Gastroesophageal sphincter (tissue), 4 donors: ENCODE measurements at places on chromosomes 2 and 18.

DNA sequence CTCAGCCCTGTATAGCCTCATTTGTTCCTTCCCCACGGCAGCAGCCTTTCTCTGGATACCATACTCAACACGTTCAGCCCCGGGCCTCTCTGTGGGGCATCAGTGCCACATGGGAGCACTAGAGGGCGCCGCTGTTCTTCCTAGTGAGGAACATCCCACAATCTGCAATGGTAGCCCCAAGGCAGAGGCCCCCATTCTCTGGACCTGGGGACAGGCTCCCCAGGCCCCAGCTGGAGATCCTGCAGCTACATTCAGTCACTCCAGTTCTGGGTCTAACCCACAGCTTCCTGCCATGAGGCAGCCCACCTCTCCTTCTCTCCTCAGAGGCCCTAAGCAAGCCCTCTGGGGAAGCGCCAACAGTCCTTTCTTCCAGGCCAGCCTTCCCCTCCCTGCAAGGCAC, 14.2 kb upstream of the SFXN5 start:
- no peak overlapping the region for H3K4me3 ChIP-seq
- peaks cover 10% of the 10 kb centered on the region for H3K4me1 ChIP-seq
- H3K27ac ChIP-seq = no peak overlapping the region
- no peaks in the 10 kb centered on the region for H3K27me3 ChIP-seq

DNA sequence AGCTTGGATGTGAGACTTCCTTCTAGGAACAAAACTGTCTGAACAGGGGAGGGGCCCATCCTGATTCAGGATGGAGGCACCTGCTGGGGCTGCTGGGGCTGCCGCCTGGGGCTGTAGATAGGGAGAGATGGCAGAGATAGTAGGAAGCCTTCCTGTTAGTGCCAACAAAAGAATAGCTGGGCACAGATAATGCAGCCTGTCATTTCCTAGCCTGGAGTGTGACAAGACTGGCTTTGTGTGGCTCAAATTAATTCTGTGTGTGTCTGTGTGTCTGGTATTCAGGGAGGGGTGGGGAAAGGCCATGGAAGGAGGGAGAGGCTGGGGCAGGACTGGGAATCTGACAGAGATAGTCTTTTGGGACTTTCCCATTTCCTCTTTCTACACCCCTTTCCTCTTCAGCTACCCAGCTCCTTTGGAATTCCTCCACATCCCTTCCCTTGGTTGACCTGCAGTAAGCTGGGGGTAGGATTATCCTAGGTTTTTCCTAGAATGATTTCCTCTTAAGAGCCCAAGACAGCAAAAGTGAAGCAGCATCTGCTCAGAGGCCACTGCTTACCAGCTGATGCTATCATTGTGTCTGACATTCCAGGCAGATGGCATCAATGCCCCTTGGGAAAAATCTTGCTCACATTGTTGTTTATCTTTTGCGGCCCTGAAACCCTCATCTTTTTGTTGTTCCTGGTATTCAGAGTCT, 144.9 kb upstream of the LHCGR start:
- H3K27me3 ChIP-seq = no peaks in the 10 kb centered on the region
- H3K4me3 ChIP-seq = no peak overlapping the region
- no peaks in the 10 kb centered on the region for H3K4me1 ChIP-seq
- H3K36me3 ChIP-seq = no peaks in the 10 kb centered on the region

- no peak overlapping the region for H3K27ac ChIP-seq
- ATAC-seq = no peak
- no peaks in the 10 kb centered on the region for H3K27me3 ChIP-seq
- peaks cover 4% of the 10 kb centered on the region for H3K4me1 ChIP-seq
These were observed 87.6 kb downstream of the METTL8 start for GRCh38 chr2:171345971-171346722.

GRCh38 chr2:218557941-218558340, 10.2 kb downstream of the USP37 start:
- peaks cover 84% of the 10 kb centered on the region for H3K36me3 ChIP-seq
- H3K27ac ChIP-seq = no peak overlapping the region
- H3K4me3 ChIP-seq = no peak overlapping the region
- H3K4me1 ChIP-seq = peaks cover 4% of the 10 kb centered on the region

DNA sequence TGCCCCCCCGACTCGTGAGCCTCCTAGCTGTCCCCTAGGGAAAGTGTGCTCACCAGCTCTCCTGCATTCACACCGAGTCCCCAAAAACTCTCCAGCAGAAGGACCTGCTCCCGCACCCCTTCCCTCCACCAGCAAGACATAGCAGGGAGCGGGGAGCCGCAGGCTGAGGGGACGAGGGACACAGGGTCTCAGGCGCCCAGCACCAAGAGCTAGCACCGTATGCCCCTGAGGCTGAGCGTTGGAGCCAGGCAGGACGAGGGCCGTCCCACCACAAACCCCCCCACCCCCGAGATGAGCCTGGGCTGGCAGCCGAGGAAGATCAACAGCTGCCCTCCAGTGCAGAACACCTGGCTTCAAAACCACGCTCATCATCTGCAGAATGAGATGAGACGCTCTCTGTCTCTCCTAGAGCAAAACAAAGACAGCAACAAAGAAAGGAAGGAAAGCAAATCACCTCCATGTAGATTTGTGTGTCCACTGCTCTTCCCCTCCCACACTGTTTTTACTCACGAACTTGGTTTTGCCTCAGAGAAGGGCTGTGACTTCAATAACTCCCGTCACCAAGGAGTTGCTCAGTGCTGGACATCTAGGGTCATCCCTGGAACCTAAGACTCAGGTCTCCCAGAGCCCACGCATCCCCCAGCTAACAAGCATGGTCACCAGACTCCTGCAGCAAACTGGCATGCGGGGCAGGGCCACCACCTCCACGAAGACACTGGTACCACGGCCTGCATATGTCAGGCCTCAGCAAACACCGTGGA, 39.7 kb upstream of the SALL3 start:
- no peak overlapping the region for H3K4me3 ChIP-seq
- peaks cover under 1% of the 10 kb centered on the region for H3K27me3 ChIP-seq
- H3K36me3 ChIP-seq = no peaks in the 10 kb centered on the region
- no peak overlapping the region for H3K27ac ChIP-seq
- H3K4me1 ChIP-seq = no peaks in the 10 kb centered on the region
- no peak for ATAC-seq

GRCh38 chr2:174342686-174343342, 8.1 kb downstream of the SP9 start:
- peaks cover 13% of the 10 kb centered on the region for H3K36me3 ChIP-seq
- H3K4me3 ChIP-seq = no peak overlapping the region
- H3K4me1 ChIP-seq = no peaks in the 10 kb centered on the region
- H3K27ac ChIP-seq = no peak overlapping the region
- ATAC-seq = no peak
